Stimulated activated CD4-positive, alpha-beta T cell treated with anti-CD3 and anti-CD28 coated beads, Interleukin-4, amount 100 ng/mL, for 24 hours (primary cell): ENCODE measurements at places on chromosomes 3 and 15.

DNA sequence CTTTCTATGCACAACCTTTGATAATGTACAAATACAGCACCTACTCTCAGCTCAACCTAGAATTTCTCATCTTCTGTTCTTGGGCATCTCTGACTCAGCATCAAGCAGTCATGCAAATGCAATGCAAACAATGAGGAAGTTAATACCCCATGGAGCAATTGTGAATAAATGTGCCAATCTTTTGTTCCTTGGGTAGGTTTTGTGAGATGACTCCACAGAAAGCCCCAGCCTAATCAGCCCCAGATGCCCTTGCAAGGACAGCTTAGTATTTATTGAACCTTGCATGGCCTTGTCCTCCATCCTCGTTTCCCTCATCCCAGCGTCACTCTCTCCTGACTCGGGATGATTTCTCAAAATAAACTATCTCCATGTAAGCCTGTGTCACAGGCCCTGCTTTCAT is 494.7 kb upstream of the NECTIN3 start:
- no peak for DNase-seq

GRCh38 chr15:95025924-95026728 is 794.8 kb downstream of the MCTP2 start:
- DNase-seq: no peak

- no peak for DNase-seq
These were observed 1.5 kb downstream of the ITGB5 start for GRCh38 chr3:124885466-124886167.

GRCh38 chr3:45559560-45560118 is 34.9 kb upstream of the LIMD1 start:
- DNase-seq: no peak

DNA sequence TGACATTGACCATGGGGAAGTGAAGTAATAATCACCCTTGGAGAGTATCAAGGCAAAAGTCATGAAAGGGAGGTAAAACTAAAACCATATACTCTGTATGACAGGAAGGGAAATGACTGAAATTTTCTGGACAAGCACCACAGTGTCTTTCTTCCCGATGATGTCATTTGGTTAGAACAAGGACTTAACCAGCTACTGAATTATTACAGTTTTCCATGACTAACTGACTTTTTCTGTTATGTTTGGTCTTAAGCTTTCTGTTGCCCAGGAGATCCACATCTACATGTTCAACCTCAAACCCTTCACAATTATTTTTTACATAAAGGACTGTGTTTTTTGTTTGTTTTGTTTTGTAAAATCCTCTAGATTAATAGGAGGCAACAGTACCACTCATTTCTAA is 191.9 kb upstream of the IL12A start:
- DNase-seq: no peak

- no peak for DNase-seq
These were observed 2.8 kb upstream of the SLC28A2 start for GRCh38 chr15:45249125-45249780.

GRCh38 chr3:58013099-58013498 is 4.9 kb downstream of the FLNB start:
- DNase-seq: no peak

GRCh38 chr3:126369490-126369889 is 12.3 kb upstream of the KLF15 start:
- no peak for DNase-seq

DNA sequence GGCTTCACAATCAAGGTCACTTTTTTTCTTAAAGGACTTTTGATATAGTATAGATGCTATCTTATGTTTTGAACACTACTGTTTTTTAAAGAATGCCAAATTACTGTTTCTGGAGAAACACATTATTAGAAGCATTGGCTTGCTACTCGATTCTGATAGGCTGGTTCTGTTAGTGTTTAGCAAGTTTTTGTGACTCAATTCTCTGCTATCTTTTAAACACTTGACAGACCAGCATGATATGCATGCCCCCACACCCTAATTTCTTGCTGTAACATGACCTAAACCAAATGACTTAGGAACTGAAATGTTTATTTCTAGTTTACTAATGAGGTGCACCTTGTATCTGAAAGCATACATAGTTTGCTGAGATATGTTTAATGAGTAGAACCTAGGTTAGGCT is 5.5 kb upstream of the IL20RB start:
- DNase-seq: no peak

DNA sequence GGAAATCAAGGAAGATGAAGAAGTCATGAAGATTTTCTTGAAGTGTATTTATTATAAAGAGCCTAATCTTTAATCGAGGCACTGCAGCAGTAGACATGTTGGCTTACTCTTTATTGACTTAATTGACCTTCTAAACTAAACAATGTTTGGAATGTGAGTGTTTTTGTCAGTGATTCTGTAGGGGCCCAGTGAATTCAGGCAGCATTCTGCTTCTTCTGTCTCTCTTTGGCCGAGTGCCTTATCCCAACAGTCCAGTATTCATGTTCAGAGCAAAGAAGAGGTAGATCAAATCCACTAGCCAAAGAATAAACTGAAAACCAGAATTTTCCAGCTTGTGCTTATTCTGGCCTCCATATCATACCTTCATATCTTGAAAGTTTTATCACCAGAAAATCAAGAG is 55.7 kb downstream of the RLBP1 start:
- no peak for DNase-seq

- DNase-seq: no peak
These were observed 2.3 kb downstream of the MINDY4B start for GRCh38 chr3:150902988-150903387.

DNA sequence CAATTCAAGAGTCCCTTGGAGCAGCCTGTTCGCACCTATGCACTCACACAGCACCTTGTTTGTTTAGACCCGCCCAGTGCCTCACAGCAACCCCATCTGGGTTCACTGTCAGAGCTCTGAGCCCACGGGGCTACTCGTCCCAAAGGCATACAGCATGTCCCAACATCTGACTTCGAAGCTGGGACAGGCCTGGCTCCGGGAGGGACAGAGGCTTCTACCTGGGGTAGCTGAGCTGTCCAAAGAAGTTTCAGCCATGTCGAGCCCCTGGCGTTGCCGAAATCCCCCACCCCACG is 28.6 kb upstream of the CYP11A1 start:
- DNase-seq: no peak

DNA sequence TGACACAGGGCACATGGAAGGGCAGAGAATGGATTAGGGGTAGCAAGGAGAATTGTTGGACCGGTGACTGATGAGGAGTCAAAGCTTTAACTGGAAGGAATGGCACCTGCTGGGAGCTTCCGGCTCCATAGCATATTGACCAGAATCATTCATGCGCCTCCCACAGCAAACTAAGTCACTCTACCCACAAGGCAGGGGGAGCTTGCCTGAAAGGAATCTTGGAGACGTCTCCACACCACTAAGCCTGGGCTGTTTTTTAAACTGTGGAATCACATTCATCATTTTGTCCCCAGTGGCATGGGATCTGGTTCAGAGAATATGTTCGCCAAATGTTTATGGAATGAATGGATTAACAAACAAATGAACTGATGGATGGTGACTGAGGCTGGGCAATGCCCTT is 57.0 kb upstream of the ITGA11 start:
- no peak for DNase-seq

- no peak for DNase-seq
These were observed 166.9 kb downstream of the ADAMTS17 start for GRCh38 chr15:100174904-100175275.

DNA sequence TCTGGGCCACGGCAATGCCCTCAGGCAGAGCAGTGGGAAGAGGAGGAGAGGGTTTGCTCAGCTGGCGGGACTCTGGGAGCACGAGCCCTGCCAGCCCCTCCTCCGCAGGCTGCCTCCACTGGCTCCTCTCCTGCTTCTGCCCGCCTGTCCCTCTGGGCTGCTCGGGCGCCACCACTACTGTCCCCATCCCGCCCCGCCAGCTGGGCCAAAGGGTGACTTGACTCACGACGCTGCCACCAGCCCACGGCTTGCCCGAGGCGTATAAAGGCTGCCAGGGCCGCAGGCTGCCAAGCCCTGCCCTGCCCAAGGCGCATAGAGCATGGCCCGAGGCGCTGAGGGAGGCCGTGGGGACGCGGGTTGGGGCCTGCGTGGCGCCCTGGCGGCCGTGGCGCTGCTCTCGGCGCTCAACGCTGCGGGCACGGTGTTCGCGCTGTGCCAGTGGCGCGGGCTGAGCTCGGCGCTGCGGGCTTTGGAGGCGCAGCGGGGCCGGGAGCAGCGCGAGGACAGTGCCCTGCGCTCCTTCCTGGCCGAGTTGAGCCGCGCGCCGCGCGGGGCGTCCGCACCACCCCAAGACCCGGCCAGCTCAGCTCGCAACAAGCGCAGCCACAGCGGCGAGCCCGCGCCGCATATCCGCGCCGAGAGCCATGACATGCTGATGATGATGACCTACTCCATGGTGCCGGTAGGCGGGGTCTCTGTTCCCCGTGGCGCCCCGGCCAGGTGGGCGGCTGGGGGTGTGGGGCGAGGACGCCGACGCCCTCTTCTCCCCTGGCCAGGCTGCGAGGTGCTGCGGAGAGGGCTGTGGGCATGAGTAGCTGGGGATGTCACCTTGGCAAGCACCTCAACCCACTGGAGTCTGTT is at the start of gene GLDN:
TSS of gene GLDN (plus strand) at position 290 of the 861 bp plus-strand sequence. CDS start at position 320, 30 bp downstream.
- no peak for DNase-seq

DNA sequence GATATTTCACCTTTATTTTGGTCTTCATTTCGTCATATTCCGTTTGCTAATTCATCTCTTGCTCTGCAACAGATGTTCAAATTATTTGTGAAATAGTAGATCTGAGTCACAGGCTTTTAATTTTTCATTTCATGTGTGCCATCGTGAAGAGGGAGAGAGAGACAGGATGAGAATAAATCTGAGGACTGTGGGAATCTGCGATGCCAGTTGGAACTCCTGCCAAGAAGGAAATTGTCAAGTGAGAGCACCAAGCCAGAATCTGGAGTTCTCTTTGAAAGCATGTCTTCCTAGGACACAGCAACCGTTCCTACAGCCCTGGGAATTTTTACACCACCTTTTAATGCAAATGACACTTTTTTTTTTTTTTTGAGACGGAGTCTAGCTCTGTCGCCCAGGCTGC is 48.8 kb downstream of the NSMCE3 start:
- no peak for DNase-seq
